Right atrium auricular region (tissue), 2 donors: ENCODE measurements at places on chromosomes 16 and 17.

DNA sequence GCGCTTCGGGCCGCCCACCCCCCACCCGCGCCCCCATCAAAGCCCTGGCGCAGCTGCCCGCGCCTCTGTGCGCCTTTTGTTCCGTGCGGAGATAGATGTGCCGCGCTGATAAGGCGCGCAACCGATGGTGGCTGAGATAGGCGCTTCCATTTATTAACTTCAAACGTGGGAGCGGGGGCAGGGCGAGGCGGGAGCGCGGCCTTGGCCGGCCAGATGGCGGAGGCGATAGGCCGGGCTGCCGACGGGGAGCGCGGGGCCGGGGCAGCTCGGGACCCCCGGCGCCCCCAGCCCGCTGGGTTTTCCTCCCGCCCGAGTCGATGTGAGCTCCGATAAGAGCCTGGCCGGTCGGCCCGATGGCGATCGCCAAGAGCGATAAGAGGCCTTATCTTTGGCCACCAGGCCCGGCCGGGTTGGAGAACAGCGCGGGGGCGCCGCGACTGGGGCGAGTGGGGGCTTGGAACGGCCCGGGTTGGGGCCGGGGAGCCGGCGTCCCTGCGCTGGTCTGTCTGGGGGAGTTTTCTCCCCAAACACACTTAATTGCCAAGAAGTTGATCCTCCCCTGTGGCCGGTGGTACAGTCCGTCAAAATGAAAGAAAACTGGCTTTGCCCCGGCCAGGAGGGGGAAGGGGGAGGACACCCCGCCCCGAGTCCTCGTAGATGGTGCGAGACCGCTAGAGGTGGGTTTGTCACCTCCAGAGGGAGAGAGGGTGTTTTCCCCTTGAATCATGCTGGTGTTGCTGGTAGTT lies 2.7 kb downstream of the ZFPM1 start:
- DNase-seq = no peak

DNA sequence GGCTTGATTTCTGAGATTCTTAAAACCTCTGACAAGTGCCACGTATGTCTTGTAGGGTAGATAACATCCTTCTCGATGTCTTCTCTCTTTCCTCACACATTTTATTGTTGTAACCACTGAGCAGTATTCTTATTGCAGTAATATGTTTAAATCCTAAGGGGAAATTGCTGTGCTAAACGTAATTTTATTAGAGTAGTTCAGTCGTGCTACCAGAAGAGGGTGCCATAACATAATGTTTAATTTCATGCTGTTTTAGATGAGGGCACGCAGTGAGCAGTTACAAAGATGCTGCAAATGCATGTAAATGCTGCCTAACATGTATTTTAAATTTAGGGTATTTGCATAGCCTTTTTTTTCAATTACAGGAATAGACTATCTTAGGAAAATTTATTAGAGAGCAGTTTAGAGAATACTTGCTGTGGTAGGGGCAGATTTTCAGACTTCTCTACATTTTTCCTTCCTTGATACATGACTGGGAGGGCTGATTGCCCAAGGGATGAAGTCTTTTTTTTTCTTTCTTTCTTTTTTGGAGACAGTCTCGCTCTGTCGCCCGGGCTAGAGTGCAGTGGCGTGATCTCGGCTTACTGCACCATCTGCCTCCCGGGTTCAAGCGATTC lies 51.7 kb downstream of the GAN start:
- no peak for DNase-seq

DNA sequence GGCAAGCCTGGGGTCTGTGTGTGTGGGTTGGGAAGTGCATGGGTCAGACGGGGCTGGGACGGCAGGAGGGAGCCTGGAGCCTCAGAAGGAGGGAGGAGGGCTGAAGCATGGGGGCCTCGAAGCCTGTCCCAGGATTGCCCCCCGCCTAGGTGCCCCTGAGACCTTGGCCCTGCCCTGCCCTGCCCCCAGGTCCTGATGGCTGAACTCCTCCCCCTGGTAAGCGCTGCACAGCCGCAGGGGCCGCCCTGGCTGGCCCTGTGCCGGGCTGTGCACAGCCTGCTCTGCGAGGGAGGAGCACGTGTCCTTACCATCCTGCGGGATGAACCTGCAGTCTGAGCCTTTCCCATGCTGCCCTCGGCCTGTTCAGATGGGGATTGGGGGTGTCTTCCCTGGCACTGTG lies 4.4 kb downstream of the TEDC2 start:
- DNase-seq = no peak

DNA sequence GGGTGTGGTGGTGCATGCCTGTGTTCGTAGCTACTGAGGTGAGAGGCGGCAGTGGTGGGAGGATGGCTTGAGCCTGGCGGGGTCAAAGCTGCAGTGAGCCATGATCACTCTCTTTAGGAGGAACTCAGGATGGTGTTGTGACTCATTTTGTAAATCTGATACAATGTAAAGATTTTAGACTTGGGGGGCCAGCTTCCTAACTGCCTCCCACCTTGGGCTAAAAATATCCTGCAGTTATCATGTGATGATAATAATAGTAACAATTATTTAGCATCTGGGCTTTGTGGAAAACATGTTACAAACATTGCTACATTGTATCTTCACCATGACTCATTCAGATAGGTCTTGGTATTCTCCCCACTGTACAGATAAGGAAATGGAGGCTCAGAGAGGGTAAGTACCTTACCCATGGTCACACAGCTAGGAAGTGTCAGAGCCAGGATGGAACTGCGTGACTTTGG lies 7.4 kb downstream of the CTNS start:
- no peak for DNase-seq

- no peak for DNase-seq
Observed at GRCh38 chr17:77458202-77459017, 317.6 kb downstream of the SEC14L1 start.

DNA sequence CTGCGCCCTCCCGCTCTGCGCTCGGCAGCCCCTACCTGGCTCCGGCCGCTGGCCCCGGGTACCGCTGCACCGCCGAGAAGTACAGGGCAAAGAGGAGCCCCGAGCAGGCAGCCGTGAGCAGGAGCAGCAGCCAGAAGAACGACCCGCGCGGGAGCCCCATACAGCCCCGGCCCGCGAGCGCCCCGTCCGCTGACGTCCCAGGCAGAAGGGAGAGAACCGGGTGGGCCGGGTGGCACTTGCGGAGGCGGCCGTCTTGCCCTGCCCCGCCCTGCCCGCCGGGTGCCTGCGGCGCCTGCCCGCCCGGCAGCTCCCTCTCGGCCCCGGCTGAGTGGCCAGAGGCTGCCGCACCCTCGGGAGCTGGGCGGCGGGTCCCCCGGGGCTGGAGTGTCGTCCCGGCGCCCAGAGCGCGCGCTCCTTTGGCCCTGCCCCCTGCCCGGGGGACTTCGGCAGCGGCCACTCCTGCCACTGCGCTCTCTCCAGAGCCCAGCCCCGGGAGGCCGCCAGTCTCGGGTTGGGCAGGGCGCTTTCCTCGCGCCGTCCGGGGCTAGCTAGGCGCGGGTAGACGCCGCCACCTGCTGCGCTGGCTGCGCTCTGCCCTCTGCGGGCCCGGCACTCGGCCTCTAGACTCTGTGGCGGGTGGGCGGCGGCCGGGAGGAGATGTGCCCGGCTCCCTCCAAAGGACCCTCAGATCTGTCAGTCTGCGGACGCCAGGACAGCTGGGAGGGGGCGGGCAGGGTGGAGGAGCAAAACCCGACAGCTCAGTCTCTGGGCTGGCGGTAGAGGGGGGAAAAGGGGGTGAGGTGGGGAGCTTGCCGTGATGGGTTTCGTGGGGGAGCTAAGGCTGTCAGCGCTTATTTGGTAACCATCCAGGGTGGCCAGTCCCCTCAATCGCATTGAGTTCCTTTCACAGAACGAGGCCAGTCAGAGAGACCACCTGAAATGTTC lies at the start of gene ST6GALNAC2:
TSS of gene ST6GALNAC2 (minus strand) at position 212 of the 945 bp plus-strand sequence. CDS start at position 160, 52 bp downstream.
- DNase-seq = no peak

DNA sequence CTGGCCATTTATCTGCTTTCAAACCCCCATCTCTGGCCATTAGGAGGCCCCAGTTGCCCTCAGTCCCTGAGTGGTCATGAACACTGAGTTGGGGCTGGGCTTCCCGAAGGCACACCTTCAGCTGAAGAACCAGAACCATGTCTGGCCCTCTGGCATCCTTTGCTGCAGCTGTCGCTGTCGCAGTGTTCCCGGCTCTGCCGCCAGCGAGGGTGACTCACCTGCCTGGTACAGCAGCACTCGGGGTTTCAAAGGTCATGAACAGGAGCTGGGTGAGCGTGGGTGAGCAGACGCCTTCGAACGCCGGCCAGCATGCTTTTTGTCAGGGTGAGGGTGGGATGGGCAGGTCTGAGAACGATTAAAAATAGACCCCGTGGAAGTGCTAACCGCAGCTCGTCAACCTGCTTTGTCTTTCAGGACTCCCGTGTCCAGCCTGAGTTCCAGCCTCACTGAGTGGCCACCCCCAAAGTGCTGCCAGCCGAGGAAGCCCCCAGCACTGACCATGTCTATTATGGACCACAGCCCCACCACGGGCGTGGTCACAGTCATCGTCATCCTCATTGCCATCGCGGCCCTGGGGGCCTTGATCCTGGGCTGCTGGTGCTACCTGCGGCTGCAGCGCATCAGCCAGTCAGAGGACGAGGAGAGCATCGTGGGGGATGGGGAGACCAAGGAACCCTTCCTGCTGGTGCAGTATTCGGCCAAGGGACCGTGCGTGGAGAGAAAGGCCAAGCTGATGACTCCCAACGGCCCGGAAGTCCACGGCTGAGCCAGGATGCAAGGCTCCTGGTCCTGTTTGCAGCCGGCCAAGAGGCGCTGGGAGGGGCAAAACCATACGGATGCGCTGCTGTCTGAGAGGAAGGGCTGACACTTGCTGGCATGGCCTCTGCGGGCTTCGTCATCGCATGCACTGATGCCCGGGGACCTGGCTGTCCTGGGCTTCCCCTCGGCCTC lies 7.6 kb downstream of the SNN start:
- no peak for DNase-seq
